Activated effector memory CD4-positive, alpha-beta T cell treated with Interleukin-2 at 50 U/mL for 16 hours (primary cell): ENCODE measurements at places on chromosomes 13 and 19.

- DNase-seq, result no peak
Observed at GRCh38 chr19:615619-616018, 17.7 kb downstream of the POLRMT start.

DNA sequence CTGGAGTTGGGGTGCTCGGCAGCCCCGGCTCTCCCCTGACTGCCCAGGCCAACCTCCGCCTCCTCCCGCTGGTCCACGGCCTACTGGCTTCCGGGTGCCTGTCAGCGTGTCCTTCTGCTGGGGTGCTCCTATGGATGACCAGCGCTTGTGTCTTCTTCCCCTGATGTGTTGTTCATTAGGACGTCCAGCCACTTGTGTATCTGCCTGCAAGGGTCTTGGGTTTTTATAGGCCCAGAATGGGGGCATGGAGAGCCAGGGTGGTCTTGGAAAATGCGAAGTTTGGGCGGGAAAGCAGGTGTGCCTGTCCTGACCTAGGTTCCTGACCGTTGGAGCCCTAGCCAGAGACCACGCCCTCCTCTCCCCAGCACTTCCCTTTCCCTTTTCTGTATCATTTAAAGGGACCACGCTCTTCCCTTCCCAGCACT lies 139.8 kb downstream of the SLITRK5 start:
- no peak for DNase-seq

DNA sequence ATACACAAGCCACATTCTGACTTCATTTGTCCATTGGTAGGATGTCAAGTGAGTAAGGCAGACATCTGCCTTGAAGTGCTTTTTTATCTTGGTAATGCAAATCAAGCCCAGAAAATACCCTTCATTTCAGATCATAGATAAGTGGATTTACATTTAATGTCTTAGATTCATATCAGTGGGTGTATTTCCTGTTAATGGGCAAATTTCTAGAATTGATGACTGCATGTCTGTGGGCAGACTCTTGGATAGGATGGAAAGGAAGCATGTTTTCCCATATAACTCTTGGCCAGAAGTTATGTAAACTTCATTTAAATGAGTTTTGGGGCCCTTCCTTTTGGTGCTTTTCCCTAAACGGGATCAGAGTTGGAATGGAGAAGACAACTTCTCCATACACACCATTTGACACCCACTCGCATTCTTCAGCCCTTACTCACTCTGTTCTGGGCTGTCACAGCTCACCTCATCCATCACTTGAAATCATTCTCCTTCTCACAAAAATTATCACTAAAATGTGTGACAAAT lies 154.6 kb downstream of the FLT1 start:
- DNase-seq, result no peak

DNA sequence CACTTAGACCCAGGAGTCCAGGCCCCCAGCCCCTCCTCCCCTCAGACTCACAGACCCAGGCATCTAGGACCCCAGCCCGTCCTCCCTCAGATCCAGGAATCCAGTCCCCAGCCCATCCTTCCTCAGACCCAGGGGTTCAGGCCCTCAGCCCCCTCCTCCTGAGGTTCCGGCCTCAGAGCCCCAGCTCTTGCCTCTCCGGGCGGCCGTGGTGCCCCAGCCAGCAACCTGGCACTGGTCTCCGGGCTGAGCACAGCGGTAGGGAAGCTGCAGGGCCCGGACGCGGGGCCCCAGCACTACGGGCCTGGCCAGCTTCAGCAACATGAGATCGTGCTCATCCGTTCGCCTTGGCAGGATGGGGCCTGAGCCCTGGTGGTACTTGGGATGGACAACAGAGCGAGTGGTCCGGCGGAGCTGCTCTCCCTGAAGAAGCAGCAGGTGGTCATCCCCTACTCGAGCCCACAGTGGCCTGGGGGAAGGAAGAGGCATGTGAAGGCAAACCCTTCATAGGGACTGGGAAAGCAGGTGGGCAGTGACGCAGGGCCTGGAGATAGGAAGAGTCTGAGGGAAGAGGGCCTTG lies 3.7 kb downstream of the KLK10 start:
- no peak for DNase-seq

- no peak for DNase-seq
Observed at GRCh38 chr19:22517496-22518411, 95.6 kb upstream of the ZNF98 start.

- no peak for DNase-seq
Observed at GRCh38 chr19:47093841-47094240, 19.7 kb downstream of the ZC3H4 start.
